ENCODE measurements at places on chromosomes 13 and 19.

GRCh38 chr19:49887037-49887664 lies 9.5 kb downstream of the IL4I1 start:
- DNase-seq = no peak

GRCh38 chr13:89783221-89783755 lies 1564.2 kb upstream of the MIR17HG start:
- no peak for DNase-seq

GRCh38 chr19:45902651-45903625 lies 525 bp upstream of the MYPOP start:
- DNase-seq = peak; percentile 89

- DNase-seq = no peak
Observed at GRCh38 chr13:20118268-20119140, 42.3 kb downstream of the GJA3 start.

DNA sequence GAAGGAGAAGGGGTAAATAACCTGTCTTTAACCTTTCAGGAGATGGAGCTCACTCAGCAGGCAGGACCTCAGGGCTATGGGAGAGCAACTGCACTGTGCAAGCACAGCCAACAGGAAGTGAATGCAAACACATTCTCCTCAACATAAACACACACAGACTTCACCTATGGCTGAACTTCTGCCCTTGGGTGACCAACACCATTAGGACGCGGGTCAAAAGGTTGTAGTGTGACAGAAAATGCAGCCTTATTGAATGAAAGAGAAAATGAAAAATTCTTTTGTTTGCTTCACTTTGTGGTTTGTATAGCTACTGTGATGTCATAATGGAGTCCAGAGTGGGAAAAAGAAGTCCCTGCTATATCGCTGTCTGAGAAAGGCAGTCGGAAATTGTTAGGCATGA lies 323.0 kb downstream of the NDFIP2 start:
- no peak for DNase-seq

DNA sequence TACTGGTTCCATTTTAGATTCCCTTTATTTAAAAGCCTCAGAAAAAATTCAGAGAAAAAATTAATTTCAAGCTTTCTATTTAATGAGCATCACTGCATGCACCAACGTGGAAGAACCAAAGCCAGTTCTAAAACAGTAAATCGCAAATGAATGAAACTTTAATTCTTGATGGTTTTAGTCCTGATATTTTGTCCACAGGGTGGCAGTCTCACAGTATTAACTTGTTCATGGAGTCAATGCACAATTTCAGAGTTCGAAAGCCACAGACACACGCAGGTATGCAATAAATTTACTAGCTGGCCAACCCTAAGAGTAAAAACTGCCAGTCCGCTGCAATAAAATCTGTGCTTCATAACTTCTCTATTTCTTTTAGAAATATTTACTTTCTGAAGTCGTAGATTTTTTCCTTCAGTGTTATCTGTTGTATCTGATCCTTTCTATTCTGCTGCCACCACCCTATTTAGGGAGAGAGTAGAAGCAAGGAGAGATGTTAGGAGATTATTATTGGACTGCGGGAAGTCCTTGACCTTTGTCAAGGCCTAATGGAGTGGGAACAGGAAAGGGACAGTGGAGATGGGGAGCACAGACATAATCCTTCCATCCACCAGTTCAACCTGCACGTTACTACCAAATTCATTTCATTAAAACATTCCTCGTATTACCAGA lies 7.0 kb upstream of the WBP4 start:
- no peak for DNase-seq

GRCh38 chr19:41876847-41877832 lies at the start of gene CD79A:
Gene CD79A (plus strand): TSS chr19:41877279. CDS start chr19:41877305, 26 bp downstream.
- no peak for DNase-seq

GRCh38 chr19:18562086-18562485 lies 4.4 kb downstream of the KXD1 start:
- no peak for DNase-seq

DNA sequence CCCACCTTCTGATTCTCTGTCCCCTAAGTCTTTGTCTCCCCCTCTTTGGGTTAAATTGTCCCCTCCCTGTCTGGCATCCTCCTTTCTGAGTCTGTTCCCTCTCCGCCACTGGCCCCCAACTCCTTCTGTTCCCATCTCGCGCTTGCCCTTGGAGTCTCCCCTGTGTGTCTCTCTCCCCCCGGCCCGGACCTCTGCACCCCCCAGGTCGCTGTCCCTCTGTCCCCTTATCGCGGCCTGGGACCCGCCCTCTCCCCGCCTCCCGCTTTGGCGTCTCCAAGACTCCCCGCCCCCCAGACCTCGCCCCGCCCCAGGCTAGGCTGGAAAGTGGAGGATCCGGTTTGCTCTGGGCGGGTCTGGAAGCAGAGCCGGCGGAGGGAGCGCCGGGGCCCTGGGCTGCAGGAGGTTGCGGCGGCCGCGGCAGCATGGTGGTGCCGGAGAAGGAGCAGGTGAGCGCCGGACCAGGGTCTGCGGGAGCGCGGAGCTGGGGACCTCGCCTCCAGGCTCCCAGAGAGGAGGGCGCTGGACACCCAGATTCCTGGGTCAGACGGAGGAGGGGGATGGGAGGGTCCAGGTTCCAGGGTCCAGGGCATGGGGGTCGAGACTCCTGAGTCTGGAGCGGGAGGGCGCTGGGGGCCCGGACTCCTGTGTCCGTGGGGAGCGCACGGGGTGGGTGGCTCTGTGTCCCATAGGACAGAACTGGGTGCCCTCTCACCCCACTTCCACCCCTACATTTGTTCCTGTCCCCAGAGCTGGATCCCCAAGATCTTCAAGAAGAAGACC lies at the start of gene TRPM4:
Gene TRPM4, plus strand, starts transcription at position 348 of the 780 bp plus-strand sequence. Its CDS starts 75 bp downstream, at position 423.
- peak; percentile 57 for DNase-seq

- DNase-seq = no peak
Observed at GRCh38 chr19:42254089-42254849, 659 bp downstream of the ERF start.

GRCh38 chr13:45370922-45371406 lies 30.0 kb upstream of the TPT1 start:
- DNase-seq = peak; percentile 68

DNA sequence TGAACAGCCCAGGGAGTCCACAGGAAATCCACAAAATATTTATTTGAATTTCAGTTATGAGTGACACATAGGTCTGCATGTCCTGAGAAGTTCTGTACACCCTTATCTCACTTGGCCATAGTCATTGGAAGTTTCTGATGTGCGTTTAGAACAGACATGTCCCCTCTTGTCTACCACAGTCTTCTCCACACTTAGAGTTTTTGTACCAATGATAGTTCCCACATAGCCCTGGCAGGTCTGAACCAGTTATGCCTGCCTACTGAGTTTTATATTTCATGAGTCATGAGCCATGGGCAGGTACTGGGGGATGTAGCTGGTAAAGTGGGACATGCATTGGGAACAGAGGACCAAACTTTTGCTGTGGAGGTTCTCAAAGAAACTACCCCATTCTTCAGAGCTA lies 11.3 kb downstream of the ZNF132 start:
- no peak for DNase-seq

- no peak for DNase-seq
Observed at GRCh38 chr19:54648129-54648528, 14.7 kb upstream of the LILRB4 start.

- no peak for DNase-seq
Observed at GRCh38 chr19:57978586-57979289, 4.4 kb upstream of the C19orf18 start.

- DNase-seq = no peak
Observed at GRCh38 chr13:32938907-32939306, 77.3 kb upstream of the KL start.

DNA sequence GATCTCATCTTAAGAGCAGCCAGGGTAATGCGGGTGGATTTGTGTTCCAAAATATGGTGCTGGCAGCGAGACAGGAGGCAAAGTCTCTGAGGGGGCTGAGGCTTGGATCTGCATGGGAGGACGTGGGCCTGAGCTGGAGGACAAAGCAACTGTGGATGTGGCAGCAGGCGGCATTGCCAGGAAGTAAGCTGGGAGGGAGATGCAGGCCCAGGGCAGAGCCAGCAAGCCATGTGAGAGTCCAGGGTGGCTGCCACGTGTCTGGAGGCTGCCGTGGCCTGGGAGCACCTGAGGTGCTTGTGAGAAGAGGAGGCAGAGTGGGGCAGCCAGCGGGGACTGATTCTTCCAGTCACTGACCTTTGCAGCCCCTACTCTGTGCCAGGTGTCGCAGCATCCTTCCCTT lies 52.0 kb downstream of the DPF1 start:
- no peak for DNase-seq

DNA sequence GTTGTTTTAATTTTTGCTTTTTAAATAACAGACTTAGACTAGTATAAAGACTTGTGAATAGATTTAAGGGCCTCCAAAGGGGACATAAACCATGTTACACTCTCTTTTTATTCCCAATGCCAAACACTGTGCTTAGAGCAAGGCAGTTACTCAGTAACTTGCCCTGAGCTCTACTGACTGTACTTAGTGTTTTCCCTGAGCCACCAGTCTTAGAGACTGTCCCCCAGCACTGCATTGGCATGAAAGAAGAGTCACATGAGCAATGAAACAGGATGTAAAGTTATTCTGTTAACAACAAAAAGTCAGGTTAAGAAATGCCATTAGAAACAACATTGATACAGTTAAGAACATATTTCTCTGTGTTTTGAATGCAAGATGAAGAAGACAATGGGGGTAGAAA lies 187.9 kb downstream of the TBC1D4 start:
- no peak for DNase-seq

GRCh38 chr13:35700671-35701070 lies 224.2 kb upstream of the MAB21L1 start:
- no peak for DNase-seq

GRCh38 chr19:38731654-38732301 lies 12.5 kb downstream of the CAPN12 start:
- no peak for DNase-seq

- no peak for DNase-seq
Observed at GRCh38 chr13:40172149-40172591, 494.3 kb downstream of the FOXO1 start.

DNA sequence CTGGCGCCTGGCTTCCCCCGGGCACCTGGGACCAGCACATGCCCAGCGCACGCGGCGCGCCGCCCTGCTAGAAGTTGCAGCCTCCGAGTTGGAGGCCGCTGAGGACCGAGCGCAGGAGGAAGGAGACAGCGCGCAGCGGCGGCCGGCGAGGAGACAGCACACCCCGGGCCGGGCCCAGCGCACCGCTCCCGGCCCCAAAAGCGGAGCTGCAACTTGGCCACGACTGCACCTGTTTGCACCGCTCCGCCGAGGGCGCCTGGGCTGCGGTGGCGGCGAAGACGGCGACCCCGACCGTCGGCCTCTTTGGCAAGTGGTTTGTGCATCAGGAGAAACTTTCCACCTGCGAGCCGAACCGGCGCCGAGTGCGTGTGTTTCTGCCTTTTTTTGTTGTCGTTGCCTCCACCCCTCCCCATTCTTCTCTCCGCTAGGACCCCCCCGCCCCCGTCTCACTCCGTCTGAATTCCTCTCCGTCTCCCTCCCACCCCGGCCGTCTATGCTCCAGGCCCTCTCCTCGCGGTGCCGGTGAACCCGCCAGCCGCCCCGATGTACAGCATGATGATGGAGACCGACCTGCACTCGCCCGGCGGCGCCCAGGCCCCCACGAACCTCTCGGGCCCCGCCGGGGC lies at the start of gene SOX1:
Gene SOX1, plus strand, starts transcription at position 34 of the 626 bp plus-strand sequence. Its CDS starts 510 bp downstream, at position 544.
- DNase-seq = no peak

DNA sequence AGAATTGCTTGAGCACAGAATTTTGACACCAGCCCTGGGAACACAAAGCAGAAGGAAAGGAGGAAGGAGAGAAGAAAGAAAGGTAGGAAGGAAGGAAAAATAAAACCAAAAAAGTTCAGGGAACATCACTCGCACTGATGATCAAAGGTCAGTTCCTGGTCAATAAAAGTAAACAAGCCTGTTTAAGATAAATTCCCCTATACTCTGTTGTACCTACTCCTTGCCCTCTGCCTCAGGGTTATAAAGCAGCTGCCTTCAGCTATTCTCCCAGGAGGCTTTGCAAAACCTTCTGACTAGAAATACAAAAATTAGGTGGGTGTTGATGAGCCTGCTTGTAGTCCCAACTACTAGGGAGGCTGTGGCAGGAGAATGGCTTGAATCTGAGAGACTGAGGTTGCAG lies 14.9 kb upstream of the ZNF91 start:
- no peak for DNase-seq

- DNase-seq = no peak
Observed at GRCh38 chr19:1417681-1418495, 10.5 kb downstream of the DAZAP1 start.

DNA sequence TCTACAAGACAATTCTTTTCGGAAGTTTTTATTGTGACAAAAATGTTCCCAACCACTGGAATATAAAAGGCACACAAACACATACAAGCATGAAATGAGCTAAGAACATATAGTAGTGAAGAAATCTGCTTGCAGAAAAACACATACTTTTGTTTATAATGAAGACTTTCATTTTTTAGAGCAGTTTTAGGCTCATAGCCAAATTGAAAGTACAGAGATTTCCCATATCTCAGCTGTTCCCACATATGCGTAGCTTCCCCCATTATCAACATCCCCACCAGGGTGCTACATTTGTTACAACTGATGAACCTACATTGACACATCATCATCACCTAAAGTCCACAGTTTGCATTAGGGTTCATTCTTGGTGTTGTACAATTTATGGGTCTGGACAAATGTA lies 249.4 kb downstream of the KCTD12 start:
- no peak for DNase-seq

GRCh38 chr13:35718084-35718483 lies 241.6 kb upstream of the MAB21L1 start:
- no peak for DNase-seq

DNA sequence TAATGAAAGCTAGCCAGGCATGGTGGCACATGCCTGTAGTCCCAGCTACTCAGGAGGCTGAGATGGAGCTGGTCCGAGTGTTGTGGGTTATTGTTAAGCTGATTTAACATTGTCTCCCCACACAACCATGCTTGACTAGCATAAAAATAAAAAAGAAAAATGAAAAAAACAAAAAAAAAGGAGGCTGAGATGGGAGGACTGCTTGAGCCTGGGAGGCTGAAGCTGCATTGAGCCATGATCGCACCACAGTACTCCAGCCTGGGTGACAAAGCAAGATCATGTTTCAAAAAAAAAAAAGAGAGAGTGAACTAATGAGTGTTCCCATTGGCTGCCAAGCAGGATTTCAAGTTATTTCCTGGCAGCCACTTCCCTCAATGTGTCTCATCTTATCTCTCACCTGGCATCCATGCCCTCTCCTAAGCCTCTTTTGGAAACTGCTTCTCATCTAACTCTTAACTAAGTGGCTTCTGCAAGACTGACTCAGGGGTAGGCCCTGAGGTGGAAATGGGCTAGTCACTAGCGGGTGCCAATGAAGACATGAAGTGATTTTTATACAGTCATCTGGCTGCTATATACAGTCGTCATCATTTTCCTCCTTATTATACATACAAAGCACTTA lies 4.9 kb downstream of the THAP8 start:
- no peak for DNase-seq

Data from NT2/D1 (cell line).